ENCODE measurements at places on chromosomes 11 and 22.

DNA sequence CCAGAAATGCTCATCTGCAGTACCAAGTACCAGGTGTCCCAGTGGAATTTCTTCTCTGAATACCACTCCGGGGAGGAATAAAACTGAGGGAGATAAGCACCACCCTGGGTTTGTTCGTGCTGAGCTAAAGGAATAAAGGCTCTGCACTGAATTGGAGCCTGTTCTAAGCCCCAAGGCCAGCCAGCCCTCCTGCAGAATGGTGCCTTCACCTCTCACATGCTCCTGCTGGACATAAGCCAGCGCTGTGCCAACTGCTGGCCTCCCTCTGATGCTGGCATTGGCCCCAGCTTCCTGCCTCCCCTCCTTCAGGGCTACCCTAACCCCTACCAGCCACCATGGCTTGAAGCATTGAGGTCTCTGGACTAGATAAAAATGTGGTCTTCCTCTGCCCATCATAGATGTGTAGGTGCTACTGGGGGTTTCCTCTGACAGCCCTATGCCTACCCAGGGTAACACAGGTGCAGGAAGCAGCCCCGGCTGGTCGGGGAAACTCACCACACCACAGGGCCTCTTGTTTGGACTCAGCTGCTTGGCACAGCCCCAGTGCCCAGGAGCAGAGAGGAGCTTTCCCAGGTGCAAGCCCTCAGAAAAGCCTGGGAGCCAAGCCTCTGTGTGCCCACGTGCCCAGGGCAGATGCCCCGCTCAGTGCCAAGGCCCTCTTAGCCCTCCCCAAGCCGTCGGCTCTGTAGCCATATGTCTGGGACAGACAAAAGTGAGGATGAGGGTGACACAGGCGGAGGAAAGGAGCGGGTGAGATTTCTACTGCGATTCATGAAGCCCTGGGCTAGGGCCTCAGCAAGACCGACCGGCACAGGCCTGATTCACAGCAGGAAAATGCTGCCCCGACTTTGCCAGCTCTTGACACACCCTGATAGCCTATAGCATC, 34.1 kb upstream of the JAM3 start:
- H3K27me3 ChIP-seq: no peaks in the 10 kb centered on the region
- no peak overlapping the region for H3K4me3 ChIP-seq
- H3K4me1 ChIP-seq: peaks cover 20% of the 10 kb centered on the region
- no peaks in the 10 kb centered on the region for H3K36me3 ChIP-seq

GRCh38 chr11:110314366-110315095, 18.1 kb upstream of the RDX start:
- no peak overlapping the region for H3K27ac ChIP-seq
- no peaks in the 10 kb centered on the region for H3K27me3 ChIP-seq
- DNase-seq: no peak
- H3K4me3 ChIP-seq: no peak overlapping the region
- peaks cover 16% of the 10 kb centered on the region for H3K4me1 ChIP-seq

DNA sequence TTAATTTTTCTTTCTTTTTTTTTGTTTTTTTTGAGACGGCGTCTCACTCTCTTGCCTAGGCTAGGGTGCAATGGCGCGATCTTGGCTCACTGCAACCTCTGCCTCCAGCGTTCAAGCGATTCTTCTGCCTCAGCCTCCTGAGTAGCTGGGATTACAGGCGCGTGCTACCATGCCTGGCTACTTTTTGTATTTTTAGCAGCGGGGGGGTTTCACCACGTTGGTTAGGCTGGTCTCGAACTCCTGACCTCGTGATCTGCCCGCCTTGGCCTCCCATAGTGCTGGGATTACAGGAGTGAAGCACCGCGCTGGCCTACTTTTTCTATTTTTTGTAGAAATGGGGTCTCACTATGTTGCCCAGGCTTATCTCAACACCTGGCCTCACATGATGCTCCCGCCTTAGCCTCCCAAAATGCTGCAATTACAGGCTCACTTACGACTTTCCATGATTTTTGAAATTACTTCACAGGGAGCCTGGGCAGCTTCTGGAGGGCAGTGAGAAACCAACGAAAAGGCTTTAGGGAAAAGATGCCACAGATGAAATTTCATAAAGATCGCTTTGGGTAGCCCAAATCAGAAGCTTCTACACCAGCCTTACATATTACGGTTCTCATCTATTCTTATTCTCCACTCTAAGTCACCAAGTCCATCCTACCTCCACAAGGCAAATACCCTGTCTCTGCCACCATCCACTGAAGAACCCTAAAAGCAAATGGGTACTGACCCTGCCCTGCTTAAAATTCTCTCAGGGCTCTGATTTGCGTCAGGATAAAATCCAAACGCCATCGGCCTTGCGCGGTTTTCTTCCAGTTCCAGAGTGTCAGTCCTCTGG, 866 bp upstream of the RRM1 start:
- H3K27ac ChIP-seq: peak overlapping the region; percentile 96
- H3K4me3 ChIP-seq: peak overlapping the region; percentile 87
- no peaks in the 10 kb centered on the region for H3K27me3 ChIP-seq
- H3K4me1 ChIP-seq: peaks cover 17% of the 10 kb centered on the region

DNA sequence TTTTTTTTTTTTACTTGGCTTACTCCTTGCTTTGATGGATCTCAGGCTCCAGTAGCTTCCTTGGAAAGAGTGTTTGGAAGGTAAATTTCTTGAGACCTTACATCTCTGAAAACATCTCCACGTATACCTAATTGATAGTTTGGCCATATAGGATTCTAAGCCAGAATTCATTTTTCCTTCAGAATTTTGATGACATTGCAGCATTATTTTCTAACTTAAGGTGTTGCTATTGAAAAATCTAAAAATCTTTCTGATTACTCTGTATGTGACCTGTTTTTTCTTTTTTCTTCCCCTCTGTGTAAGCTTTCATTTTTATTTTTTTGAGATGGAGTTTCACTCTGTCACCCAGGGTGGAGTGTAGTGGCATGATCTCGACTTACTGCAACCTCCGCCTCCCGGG, 23.1 kb upstream of the SPTBN2 start:
- H3K4me1 ChIP-seq: peaks cover 8% of the 10 kb centered on the region
- no peak overlapping the region for H3K4me3 ChIP-seq
- H3K27ac ChIP-seq: no peak overlapping the region
- H3K36me3 ChIP-seq: no peaks in the 10 kb centered on the region
- H3K27me3 ChIP-seq: no peaks in the 10 kb centered on the region
- no peak for DNase-seq

- H3K27ac ChIP-seq: no peak within 1 kb of the TSS
- H3K36me3 ChIP-seq: no peaks in the 10 kb centered on the region
- no peaks in the 10 kb centered on the region for H3K4me1 ChIP-seq
- DNase-seq: peak; percentile 44
- H3K4me3 ChIP-seq: peak within 1 kb of the TSS; percentile 65
- peaks cover 9% of the 10 kb centered on the region for H3K27me3 ChIP-seq
Observed at GRCh38 chr11:74466916-74467885, at the start of gene KCNE3. TSS of gene KCNE3 (minus strand) at chr11:74467549. CDS start at chr11:74457563, 9,986 bp downstream.

GRCh38 chr22:47460861-47461260, 698.4 kb downstream of the TBC1D22A start:
- H3K27me3 ChIP-seq: no peaks in the 10 kb centered on the region
- H3K4me1 ChIP-seq: no peaks in the 10 kb centered on the region
- no peak for DNase-seq

GRCh38 chr11:43404406-43404805, 45.7 kb downstream of the TTC17 start:
- no peak overlapping the region for H3K27ac ChIP-seq
- no peaks in the 10 kb centered on the region for H3K27me3 ChIP-seq
- H3K4me1 ChIP-seq: no peaks in the 10 kb centered on the region
- H3K4me3 ChIP-seq: no peak overlapping the region
- DNase-seq: no peak

- DNase-seq: no peak
- H3K4me3 ChIP-seq: no peak overlapping the region
- H3K27ac ChIP-seq: no peak overlapping the region
- H3K36me3 ChIP-seq: no peaks in the 10 kb centered on the region
Observed at GRCh38 chr11:114202011-114202609, 94.1 kb upstream of the NNMT start.

- no peak for DNase-seq
- peaks cover 28% of the 10 kb centered on the region for H3K27me3 ChIP-seq
- no peaks in the 10 kb centered on the region for H3K36me3 ChIP-seq
- no peak overlapping the region for H3K27ac ChIP-seq
- H3K4me1 ChIP-seq: no peaks in the 10 kb centered on the region
Observed at GRCh38 chr11:69180226-69180625, 24.5 kb downstream of the SMIM38 start.

GRCh38 chr11:117876341-117877119, at the start of gene FXYD6:
TSS of gene FXYD6 (minus strand) at chr11:117876658. CDS start at chr11:117842776, 33,882 bp downstream.
- H3K36me3 ChIP-seq: no peaks in the 10 kb centered on the region
- no peak within 1 kb of the TSS for H3K4me3 ChIP-seq
- no peak within 1 kb of the TSS for H3K27ac ChIP-seq
- H3K27me3 ChIP-seq: peaks cover 61% of the 10 kb centered on the region
- DNase-seq: peak; percentile 17

DNA sequence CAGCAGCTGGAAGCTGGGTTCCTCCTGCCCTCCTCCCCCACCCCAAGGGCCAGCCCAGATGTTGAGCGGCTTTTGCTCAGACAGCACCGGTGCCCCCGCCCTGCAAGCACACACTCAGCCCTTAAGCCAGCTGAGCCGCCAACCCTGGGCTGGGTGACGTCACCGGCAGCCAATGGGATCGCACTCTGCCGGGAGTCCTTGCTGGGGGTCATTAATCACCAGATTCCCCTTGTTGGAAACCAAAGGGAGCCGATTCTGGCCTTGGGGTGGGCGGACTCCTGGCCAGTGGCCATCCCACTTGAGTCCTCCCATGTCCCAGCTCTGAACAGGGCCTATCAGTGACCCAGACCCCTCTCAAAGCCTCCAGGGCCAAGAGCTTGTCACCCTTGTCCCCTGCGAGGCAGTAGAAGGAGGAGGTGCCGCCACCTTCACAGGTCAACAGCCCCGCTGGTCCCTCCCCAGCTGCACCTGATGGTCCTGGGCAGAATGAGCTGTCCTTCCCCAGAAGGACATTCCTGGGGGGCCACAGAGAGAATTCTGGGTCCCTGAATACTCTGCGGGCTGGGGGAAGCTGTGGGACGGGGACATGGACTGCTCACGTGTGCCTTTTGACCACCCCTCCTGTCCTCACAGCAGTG, 7.4 kb downstream of the DUSP8 start:
- no peaks in the 10 kb centered on the region for H3K36me3 ChIP-seq
- no peak overlapping the region for H3K4me3 ChIP-seq
- H3K4me1 ChIP-seq: peaks cover under 1% of the 10 kb centered on the region
- H3K27ac ChIP-seq: no peak overlapping the region

DNA sequence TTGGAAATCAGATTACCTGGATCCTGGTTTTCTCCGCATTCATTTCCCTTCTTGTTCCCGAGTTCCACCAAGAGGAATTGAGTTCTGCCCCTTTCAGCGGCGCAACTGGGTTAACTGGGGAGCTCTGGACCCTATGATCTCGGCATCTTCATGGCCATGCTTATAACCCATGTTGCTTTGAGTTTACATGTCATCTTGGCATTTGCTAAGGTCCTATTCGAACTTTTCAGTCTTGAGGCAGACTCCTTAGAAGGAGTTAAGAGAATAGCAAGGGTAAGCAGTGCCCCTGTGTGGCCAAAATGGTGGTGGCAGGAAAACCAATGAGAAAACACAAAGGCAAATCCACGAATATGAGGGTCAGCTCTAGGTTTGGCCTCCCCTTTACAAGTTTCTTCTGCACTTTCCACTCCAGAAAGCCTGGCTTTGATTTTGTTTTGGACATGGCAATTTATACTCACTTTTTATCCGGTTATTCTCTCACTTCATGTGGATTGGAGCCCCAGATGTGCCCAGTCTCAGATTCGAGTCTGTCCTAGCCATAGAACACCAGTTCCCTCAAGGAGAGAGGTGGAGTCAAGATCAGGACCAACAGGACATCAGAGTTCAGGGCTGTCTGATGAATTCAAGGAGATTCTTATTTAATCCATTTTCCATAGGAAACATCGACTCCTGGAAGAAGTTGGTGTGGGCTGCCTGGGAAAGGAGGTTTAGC, 55.3 kb upstream of the FBXO3 start:
- peaks cover under 1% of the 10 kb centered on the region for H3K27me3 ChIP-seq
- peak; percentile 84 for DNase-seq

- H3K27ac ChIP-seq: no peak overlapping the region
- H3K36me3 ChIP-seq: no peaks in the 10 kb centered on the region
- DNase-seq: no peak
- no peaks in the 10 kb centered on the region for H3K27me3 ChIP-seq
Observed at GRCh38 chr11:119087123-119087522, 2.4 kb downstream of the HMBS start.

- H3K36me3 ChIP-seq: peaks cover 13% of the 10 kb centered on the region
- no peak overlapping the region for H3K27ac ChIP-seq
- no peaks in the 10 kb centered on the region for H3K27me3 ChIP-seq
- H3K4me3 ChIP-seq: no peak overlapping the region
Observed at GRCh38 chr11:202490-202889, 4.7 kb downstream of the BET1L start.

GRCh38 chr11:111561791-111562325, 21.3 kb downstream of the LAYN start:
- peaks cover 17% of the 10 kb centered on the region for H3K36me3 ChIP-seq
- H3K27me3 ChIP-seq: no peaks in the 10 kb centered on the region
- no peak overlapping the region for H3K4me3 ChIP-seq
- peak; percentile 90 for DNase-seq

GRCh38 chr11:86403458-86403857, 28.8 kb downstream of the CCDC81 start:
- H3K4me3 ChIP-seq: no peak overlapping the region
- no peaks in the 10 kb centered on the region for H3K4me1 ChIP-seq
- H3K36me3 ChIP-seq: no peaks in the 10 kb centered on the region

DNA sequence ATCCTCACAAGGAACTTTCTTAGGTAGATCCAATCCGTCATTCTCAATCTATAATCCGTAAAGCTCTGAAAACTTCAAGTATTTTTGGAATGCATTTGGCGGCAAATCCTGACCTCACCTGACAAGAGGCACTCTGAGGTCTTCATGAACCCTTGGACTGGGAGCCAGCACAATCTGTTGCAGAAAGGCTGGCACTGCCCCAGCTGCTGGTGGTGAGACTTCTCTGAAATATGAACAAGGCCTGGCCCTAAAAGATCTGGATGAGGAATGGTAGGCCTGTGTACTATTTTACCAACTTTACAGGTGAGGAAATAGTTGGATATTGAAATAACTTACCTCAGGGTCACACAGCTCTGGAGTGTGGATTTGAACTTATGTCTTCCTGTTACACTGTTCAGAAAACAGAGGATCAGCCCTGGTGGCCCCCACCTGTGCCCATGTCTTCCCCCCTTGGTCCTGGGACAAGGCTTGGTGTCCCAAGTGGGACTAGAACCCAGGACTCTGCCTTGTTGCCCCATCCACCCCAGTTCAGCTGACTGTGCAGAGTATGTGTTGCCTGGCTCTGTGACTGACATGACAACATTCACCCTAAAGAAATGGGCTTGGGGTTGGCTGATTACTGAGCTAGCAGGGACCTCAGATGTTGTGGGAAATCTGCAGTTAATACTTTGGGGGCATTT, 471.4 kb downstream of the MN1 start:
- no peaks in the 10 kb centered on the region for H3K36me3 ChIP-seq
- no peak overlapping the region for H3K27ac ChIP-seq
- DNase-seq: no peak
- H3K4me3 ChIP-seq: no peak overlapping the region
- 0 out of 2 replicates have a peak, but pooled peaks cover 8% of the 10 kb centered on the region for H3K4me1 ChIP-seq
- H3K27me3 ChIP-seq: no peaks in the 10 kb centered on the region

Data from GM23248 (cell line).